Kidney capillary endothelial cell (primary cell): ENCODE measurements at places on chromosomes 4 and X.
A peak's percentile ranks its signal among the peaks of the same experiment; 100 is the strongest.

DNA sequence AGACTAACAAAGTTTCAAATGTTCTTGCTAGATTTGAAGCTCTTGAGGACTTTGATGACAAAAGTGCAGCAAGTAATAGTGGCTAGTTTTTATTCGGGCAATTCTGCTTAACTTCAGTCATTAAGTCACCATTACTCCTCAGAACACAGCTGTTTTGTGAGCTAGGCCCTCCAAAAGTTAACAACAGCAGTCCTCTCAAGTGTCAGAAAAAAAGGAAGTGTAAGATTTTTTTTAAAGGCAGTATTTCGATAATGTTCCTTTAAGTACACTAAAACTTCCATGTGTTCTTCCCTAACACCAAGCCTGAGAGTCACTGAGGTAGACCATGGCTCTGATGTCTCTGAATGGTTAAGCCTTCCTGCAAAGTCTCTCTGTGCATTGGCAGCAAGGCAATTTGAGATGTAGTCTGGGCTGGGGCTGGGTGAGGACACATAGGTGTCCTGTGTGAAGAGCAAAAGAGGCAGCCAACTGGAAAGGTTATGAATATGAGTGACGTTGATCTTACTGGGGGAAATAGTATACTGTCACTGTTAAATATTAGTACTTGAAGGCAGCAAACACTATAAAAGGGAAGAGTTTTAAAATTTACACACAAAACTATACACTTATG, 174.0 kb upstream of the MAP3K15 start:
- no peak for DNase-seq

- no peak for DNase-seq
These were observed 152.0 kb upstream of the FTHL17 start for GRCh38 chrX:31223817-31224216.

GRCh38 chr4:98711526-98711925, 53.1 kb upstream of the TSPAN5 start:
- no peak for DNase-seq

DNA sequence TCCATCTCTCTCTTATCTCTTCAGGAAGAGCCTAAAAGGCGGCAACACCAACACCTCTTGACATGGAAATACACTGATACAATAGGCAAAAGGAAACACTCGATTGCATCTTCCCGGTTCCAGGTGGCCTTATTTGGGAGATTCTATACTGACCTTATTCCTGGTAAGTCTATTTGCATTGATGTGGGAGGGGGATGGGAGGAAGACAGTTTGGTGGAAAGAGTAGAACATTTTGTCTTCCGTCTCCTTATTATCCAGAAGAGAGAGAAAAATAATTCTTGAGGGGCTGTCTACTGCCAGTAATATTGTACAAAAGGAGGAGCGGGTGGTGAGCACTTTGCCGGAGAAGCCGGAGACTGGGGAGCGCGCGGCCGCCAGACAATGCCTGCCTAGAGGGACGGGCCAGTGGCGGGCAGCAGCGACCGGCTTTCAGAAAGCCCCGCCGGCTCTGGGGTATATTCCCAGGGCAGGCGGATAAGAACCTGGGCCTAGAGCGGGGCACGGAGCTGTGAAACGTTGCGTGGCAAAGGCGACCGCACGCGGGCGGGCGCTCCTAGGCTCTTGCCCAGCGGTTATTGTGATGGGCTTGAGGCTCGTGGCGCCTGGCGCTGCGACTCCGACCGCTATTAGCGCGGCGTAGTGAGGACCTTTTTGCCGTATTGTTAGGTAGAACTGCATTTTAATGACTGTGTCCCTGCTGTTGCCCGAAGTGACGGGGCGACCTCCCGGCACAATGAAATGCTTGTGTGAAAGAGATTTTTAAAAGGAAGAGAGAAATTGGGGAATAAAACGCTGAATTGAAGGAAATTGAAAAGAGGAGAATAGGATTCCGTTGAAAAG, 518 bp downstream of the PRDM8 start:
- DNase-seq, result no peak

DNA sequence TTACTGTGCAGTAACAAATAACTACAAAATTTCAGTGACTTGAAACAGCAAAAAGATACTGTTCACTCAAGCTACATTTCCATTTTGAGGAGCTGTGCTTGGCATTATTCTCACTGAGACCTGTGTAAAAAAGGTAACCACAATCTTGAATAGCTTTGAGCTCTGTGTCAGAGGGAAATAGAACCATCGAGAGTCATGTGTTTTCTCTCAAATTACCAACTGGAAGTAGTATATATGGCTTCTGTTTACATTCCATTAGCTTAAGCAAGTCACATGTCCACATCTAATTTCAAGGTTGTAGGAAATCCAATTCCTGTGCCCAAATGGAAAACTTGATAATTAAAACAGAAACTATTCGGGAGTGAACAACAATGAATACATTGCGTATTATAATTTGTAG, 82.9 kb upstream of the BANK1 start:
- no peak for DNase-seq

- DNase-seq, result no peak
These were observed 54.7 kb upstream of the NPNT start for GRCh38 chr4:105840426-105841174.

DNA sequence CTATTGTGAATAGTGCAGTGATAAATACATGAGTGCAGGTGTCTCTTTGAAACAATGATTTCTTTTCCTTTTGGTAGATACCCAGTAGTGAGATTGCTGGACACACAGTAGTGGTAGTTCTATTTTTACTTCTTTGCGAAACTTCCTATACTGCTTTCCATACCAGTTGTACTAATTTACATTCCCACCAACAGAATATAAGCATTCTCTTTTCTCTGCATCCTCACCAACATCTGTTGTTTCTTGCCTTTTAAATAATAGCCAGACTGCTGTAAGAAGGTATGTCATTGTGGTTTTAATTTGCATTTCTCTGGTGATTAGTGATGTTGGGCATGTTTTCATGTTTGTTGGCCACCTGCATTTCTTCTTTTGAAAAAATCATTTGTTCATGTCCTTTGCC, 105.9 kb downstream of the COL4A6 start:
- DNase-seq, result no peak

- no peak for DNase-seq
These were observed 103.9 kb downstream of the USP9X start for GRCh38 chrX:41189156-41189555.

DNA sequence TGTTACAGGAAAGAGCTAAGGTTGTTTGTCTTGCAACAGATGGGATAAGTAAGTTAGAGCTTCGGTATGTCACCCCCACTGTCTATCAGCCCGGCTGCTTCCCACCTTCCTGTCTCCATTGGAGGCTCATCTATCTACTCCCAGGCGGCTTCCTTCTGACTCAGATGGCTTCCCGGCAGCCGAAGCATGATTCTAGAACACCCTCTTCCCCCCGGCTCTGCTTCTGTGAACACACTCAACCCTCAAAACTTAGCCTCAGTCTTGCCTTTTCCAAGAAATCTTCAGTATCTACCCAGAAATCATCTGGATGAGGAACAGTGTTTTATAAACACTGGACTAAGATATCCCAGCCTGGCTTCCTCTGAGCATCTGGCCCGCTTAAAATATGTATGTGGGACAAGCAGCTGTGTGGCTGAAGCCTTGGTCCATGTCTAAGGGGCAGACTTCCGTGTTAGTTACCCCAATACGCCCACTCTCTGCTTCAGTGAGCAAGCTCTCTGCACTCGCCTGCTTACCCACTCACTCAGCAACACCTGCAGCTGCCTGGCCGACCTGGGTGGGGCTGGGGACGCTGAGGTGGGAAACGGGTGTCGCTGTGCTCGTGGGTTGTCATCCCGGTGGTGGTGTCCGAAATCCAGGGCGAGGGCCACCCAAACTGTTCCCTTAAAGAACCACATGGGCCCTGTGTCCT, 12.0 kb upstream of the SLC2A9 start:
- DNase-seq, result peak; percentile 85

DNA sequence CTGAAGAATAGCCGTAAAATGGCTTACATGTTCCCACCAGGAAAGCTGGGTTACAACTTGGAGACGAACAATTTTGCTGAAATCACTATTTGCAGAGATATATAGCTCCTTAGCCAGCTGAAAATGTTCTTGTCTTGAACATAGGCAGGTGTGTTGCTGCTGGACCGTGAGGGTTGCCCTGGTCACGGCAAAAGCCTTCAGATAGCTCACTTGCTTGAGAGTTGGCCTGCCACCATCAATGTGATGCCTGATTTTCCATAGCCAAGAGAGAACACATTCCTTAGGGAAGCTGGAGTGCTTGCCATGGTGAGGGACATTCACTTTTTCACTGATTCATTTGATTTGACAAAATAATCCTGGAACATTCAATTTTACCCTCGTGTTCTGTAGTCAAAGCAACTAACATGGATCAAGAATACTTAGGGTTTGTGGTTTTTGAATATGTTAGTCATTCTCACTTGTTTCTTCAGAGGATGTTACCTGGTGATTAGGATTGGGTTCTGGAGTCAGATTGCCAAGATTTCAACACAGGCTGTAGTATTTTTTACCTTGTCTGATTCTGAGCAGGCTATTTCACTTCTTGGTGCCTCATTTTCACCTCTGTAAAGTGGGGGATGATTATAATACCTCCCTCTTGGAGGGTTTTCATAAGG, 536.9 kb downstream of the RAPGEF2 start:
- no peak for DNase-seq

- DNase-seq, result no peak
These were observed 120.9 kb downstream of the IL15 start for GRCh38 chr4:141757287-141757686.

- DNase-seq, result no peak
These were observed 27.6 kb downstream of the MORF4L2 start for GRCh38 chrX:103658681-103659433.

DNA sequence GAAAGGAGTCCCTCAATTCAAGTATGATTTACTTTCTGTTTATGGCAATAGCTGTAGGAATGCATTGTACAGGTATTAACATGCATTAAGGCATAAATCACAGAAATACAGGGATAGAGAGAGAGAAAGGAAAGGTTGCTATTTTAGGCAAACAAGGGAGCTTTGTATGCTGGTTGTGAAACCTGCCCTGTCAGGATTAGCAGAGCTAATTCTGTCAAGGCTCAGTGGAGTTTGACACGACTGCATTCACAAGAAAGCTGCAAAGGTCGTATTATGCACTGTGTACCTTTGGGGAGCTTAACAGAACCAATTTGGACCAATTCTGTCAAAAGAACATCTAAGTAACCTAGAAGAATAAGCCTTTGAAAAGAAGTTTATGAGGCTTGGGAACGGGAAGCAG, 239.3 kb downstream of the GRIA2 start:
- DNase-seq, result no peak

GRCh38 chrX:94850811-94851210, 1176.8 kb downstream of the FAM133A start:
- DNase-seq, result no peak

DNA sequence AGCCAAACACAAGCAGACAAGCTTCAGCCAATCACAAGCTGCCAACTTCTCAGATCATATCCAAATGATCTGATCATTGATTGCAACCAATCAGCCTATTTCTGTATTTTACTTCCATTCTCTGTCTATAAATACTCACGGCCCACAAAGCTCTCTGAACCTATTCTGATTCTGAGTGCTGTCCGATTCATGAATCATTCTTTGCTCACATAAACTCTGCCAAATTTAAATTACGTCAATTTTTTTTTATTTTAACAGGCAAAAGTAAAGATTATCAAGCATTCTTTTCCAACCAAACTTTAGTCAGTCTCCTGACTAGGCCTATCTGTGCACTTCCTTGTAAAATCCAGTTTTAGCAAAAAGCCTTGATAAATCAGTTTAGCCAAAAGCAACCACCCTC, 1.8 kb upstream of the TCEANC start:
- DNase-seq, result no peak

DNA sequence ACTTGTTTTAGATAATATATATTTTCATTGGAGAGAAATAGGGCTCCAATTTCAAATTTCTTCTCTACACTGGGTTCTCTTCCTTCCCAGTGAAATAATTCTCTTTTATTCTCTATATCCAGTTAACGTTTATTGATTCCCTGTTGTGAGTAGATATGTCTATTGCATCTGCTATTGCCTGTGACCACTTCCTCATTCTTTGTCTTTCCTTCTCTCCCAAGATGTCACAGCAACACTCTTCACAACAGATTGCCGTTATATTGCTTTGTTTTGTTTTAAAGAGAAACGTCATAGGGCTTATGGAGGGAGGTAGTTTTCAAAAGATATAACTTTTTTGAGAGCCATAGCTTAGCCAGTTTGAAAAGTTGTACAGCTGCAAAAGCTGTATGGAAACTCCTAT, 343.8 kb downstream of the ARHGAP24 start:
- no peak for DNase-seq

- DNase-seq, result no peak
These were observed 68.7 kb downstream of the SUPT20HL2 start for GRCh38 chrX:24245202-24245601.

GRCh38 chr4:142079959-142080358, 443.6 kb downstream of the IL15 start:
- no peak for DNase-seq

- no peak for DNase-seq
These were observed 7.7 kb downstream of the AKAP17A start for GRCh38 chrX:1598876-1599790.

DNA sequence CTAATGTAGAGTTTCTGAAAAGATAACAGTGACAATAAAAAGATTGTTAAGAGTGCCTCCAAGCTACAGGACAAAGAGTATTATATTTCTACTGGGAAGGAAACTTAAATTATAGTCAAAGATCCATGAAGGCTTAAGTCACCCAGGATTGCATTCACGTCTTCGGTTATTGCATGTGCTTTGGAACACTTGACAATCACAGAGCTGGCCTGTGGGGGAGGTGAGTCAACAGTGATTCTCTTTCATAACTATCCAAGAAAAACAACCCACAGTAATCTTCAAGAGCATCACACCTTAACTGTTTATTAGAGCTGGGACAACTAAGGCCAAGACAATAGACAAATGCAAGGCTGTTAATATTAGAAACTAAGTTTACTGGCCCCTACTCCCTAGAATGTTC, 40.3 kb downstream of the PDGFC start:
- no peak for DNase-seq

GRCh38 chrX:63426519-63426918, 75.4 kb upstream of the SPIN4 start:
- no peak for DNase-seq

DNA sequence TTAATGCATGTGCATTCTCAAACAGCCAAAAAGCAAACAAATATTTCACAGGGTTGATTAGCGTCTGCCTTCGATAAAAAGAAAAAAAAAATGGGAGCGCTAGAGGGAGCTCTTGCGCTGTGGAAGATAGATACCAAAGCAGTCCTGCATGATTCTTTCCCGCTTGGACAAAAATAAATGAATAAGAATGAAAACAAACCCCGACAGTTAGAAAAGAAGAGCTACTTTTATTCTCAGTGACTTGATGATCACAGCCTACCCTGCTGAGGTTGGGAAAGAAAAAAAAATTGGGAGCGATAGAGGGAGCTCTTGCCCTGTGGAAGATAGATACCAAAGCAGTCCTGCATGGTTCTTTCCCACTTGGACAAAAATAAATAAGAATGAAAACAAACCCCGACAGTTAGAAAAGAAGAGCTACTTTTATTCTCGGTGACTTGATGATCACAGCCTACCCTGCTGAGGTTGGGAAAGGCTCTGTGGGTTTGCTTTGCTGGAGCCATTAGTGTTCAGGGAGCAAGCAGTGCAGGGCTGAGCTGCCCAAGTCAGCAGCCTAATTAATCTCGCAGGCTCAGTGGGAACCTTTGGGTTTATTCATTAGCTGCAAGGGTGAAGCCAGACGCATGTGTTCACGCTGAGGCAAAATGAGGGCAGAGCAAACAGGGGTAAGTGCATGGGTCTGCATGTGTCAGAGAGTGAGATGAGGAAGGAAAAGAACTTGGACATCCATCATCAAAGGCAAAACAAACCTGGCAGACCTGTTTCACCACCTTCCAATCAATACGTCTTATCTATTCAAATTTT, 249.3 kb upstream of the PRKX start:
- DNase-seq, result peak; percentile 40
